ENCODE measurements at places on chromosomes 12 and 14.

DNA sequence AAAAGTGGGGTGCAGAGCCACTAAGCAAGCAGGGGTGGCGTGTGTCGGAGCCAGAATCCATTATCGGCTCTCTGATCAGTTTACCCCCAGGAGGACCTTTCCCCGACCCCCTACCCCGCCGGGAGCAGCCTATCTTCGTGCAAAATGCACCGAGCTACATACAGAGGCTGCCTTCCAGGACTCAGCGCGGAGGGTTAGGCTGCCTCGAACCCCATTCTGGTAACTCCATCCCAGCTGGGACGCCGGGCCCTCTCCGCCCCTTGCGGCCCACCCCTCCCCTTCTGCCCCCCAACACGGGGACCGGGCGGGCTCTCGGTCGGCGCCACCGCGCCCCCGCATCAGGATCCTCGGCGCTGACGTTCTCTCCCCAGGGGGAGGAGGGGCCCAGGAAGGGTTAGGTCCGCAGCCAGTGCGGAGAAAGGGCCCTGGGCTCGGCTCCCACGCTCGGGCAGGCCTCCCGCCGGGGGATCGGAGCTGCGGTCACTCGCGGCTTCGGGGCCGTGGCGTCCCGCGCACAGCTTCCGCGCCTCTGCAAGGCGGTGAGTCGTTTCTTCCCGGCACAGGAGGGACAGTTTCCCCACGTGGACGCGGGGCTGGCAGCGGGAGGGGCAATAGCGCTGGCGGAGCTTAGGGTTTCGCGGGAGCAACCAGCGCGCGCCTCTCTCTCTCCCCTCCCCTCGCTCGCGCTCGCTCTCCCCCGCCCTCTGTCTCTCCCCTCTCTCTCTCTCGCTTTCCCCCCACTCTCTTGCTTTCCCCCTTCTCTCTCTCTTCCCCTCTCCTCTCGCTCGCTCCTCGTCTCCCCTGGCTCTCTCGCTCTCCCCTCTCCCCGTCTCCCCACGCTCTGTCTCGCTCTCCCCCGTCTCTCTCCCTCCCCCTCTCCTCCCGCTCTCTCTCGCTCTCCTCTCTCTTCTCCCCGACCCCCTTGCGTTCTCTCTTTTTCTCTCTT, 12.5 kb upstream of the MAP3K9 start:
- DNase-seq: no peak

DNA sequence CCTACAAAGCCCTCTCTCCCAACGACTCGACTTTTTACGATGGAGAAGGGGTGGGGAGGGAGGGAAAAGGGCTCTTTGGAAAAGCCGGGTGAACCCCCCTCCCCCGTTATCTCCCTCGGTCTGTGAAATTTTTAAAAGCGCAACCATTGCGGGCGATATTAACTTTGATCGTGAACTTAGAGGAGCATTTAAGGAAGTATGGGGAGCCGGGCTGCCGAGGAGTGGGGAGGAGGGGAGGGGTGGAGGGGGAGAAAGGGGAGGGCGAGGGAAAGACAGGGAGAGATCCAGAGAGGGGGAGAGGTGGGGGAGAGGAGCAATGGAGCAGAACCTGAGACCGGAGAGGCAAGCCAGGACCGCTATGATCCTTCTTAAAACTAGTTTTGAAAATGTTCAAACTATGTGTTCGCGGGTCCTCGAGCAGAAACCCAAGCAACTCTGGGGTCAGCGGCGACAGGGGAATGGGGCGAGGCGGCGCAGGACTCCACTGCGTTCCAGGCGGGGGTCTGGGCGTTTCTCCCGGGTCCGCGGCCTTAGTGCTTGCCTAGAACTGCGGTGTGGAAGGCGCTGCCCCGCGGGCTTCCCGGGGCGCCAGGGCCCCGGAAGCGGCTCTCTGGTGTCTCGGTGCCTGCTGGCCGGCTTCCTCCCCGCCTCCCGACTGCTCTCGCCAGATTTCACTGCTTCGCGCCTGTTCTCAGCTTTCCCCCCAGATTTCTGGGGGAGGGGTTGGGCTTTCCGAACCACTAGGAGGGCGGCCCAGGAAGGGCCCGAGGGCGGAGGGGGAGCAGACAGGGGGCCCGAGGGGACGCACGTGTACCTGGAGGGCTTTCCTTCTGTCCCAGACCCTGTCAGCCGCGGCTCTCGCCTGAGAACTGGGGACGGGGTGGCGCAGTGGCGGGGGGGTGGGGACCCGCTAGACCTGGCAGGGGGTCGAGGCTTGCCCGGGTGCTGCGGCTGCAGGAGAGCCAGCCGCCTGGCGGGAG, at the start of gene HOTAIR:
HOTAIR (minus strand) TSS at position 871 of the 980 bp plus-strand sequence.
- DNase-seq: no peak

DNA sequence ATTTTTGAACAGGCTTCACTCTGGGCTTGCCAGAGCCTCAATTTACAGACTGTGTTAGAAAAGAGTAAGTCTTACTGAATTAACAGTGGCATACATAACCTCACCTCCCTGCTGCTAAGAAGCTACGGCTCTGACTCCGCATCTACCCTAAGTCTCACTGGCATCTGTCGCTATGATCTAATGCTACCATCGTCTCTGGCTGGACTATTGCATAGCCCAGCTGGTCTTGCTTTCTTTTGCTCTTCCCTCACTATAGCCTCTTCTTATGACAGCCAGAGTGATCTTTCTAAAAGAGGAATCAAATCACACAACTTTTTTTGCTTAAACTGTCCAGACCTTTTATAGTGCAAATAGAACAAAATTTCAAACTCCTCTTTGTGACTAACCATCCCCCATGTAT, 81.1 kb downstream of the SLC24A4 start:
- DNase-seq: no peak

GRCh38 chr12:81229759-81230158, 151.9 kb downstream of the ACSS3 start:
- no peak for DNase-seq

DNA sequence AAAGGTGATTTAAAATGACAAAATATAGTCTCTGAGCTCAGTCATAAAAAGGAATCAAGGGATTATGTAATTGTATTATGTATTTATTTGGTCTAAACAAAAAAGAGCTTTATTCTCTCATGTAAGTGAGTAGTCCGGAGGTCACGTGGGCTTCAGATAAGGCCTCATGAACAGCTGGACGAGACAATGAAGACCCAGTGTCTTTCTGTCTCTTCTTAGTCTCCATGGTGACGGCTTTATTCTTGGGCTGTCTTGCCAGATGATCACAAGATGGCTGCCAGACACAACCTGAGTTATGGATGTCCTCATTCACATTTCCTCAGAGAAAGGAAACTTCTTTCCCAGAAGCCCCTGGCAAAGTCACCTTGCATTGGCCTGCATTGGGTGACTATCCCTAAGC, 98.6 kb downstream of the ARF6 start:
- DNase-seq: no peak

- DNase-seq: no peak
Measured at GRCh38 chr12:15846887-15847286, 35.3 kb upstream of the STRAP start.

GRCh38 chr12:71201136-71201679, 43.4 kb upstream of the TSPAN8 start:
- no peak for DNase-seq

DNA sequence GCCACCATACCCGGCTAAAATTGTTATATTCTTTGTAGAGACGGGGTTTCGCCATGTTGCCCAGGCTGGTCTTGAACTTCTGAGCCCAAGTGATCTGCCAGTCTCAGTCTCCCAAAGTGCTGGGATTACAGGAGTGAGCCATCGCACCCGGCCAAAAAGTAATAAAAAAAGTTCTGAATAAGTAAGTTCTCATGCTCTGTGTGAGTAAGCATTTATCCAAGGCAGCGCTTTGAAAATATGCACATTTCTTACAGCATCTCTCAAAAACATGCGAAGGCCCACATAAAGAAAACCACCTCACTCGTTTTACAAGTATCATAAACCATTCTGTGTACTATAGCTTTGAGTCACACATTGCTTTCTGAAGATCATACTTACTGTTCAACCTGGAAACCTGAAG, 8.6 kb downstream of the GIT2 start:
- no peak for DNase-seq

Data from bronchial epithelial cell (primary cell).